Activated naive CD4-positive, alpha-beta T cell treated with anti-CD3 and anti-CD28 coated beads, Interleukin-2, amount 50 U/mL, for 16 hours (primary cell): ENCODE measurements at places on chromosomes 4 and X.
A peak's percentile ranks its signal among the peaks of the same experiment; 100 is the strongest.

GRCh38 chrX:153387345-153387744 lies 13.8 kb downstream of the PNMA6E start:
- no peak for DNase-seq

DNA sequence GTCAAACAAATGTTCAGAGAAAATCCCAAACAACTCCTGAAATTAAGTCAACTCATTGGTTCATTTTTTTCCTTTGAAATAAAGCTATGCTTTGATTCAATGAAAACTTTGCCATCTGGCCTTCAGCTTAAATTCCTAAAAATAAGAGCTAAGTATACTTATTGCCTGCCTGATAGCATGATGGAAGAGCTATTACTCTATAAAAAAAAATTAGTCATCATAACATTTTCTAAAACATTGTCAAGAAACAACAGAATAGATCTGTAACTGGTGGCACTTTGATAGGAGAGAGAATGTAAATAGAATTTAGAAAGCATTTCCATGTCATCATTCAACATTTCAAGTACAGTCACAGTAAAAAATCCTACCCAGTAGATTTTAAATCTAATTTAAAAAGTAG lies 136.6 kb downstream of the CORIN start:
- DNase-seq: no peak

DNA sequence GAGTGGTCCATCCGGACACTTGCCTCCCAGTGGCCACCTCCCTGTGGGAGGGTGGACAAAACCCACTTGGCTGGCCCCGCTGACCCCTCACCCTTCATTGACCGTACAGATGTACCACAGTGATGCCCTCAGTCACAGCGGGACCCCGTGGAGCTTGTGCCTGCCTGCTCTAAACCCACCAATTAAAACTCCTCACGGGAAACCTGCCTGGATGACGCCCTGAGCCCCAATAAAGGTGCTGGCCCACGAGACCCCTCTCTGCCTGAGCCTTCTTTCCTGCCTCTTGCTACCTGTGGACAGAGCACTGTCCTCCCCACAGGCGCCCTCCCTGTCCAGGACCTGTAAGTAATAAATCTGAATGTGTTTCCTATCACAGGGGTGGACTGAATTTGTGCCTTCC lies 32.9 kb downstream of the RNF212 start:
- no peak for DNase-seq

GRCh38 chrX:137212078-137212632 lies 178.4 kb upstream of the GPR101 start:
- no peak for DNase-seq

GRCh38 chr4:8558080-8558960 lies 21.9 kb upstream of the GPR78 start:
- DNase-seq: no peak

DNA sequence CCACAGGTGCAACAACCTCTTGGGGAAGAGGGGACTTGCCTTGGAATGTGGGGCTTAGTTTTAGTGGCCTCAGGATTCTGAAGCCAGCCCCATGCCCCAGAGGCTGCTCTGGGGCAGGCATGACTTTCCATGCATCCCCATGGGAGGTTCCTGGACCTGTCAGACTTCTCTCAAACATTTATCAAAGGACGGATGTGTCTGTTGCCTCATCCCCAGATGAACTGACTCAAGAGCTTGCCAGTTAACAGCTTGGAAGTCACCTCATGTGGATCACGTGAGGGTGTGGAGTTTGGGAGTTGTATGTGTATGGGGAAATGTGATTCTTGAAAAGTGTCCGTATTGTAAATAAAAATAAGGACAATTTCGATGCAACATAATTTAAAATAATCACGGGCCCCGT lies 341.5 kb downstream of the ARHGAP10 start:
- no peak for DNase-seq

DNA sequence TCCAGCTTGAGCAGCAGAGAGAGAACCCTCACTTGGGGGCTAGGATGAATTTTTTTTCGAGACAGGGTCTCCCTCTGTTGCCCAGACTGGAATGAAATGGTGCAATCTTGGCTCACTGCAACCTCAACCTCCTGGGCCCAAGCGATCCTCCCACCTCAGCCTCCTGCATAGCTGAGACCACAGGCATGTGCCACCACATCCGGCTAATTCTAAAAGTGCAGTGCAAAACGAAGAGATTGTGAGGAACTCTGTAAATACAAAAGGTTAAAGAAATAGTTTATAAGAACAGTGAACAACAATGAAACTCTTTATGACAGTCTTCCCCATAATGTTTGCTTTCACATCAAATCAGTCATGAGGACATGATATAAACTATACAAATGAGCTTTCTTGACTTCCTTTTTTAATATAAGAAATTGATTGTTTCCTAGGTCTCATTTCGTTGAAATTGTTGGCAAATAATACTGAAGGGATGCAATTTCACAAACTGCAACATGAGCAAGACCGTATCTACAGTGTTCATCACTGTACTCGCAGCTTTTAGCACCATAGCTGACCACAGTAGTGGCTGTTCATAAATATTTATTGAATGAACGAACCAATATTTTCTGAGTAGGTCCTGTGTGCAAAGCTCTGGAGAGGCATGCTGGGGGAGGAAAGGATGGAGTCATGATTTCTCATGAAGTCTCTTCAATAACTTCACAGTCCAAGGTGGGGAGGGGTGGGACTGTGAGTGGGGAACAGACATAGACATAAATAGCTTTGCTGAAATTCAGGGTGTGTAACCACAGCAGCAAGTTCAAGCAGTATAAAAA lies 116.1 kb downstream of the SHROOM3 start:
- no peak for DNase-seq

DNA sequence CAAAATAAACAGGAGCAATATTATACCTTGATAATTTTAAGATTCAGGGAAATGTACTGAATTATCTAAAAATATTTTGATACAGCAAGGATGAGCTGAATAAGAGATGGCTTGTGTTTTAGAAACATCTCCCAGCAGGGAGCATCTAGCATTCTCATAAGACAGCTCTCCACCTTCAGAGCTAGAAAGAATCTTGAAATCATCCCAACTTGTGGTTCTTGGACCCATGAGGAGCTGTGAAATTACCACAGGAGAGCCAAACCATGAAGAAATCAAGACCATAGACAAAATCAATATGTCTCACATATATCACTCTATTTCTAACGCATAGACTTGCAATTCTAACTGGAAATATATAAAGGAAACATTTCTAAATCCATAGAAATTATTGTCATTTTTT lies 210.6 kb upstream of the DKK2 start:
- no peak for DNase-seq

DNA sequence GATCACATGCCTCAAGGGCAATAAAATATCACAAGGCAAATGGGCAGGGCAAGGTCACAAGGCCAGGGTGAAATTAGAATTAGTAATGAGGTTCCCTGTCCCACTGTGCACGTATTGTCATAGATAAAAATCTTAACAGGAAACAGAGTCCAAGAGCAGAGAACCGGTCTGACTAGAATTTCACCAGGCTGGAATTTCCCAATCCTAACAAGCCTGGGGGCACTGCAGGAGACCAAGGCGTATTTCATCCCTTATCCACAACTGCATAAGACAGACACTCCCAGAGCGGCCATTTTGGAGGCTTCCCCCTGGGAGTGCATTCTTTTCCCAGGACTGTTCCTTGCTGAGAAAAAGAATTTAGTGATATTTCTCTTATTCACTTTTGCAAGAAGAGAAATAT lies 25.9 kb upstream of the PRDM5 start:
- no peak for DNase-seq

GRCh38 chr4:189128341-189128740 lies 812.3 kb upstream of the FRG1 start:
- DNase-seq: no peak

DNA sequence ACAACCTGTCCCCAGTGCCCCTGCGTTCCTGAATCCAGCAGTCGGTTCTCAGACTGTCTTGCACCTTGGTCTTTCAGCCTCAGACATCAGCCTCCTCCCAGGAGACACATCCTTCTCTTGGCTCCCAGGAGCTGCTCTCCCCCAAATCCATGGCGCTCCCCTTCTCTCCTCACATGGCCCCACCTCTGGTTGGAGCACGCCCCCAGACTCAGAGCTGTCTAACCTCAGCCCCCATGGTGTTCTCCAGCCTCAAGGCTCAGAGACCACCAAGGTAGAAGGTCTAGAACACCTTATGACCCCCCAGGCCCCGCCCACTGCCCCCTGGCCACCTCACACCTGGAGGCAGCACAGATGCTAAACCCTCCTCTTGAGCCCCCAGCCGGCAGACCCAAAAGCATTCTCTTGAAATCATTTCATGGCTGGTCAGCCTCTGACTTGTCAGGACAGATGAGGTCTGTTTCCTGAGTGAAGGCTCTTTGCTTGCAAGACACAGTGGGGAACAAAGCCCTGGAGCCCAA lies 47.9 kb downstream of the ADRA2C start:
- DNase-seq: no peak

- no peak for DNase-seq
These were observed 311.8 kb upstream of the SMIM31 start for GRCh38 chr4:164442180-164442579.

DNA sequence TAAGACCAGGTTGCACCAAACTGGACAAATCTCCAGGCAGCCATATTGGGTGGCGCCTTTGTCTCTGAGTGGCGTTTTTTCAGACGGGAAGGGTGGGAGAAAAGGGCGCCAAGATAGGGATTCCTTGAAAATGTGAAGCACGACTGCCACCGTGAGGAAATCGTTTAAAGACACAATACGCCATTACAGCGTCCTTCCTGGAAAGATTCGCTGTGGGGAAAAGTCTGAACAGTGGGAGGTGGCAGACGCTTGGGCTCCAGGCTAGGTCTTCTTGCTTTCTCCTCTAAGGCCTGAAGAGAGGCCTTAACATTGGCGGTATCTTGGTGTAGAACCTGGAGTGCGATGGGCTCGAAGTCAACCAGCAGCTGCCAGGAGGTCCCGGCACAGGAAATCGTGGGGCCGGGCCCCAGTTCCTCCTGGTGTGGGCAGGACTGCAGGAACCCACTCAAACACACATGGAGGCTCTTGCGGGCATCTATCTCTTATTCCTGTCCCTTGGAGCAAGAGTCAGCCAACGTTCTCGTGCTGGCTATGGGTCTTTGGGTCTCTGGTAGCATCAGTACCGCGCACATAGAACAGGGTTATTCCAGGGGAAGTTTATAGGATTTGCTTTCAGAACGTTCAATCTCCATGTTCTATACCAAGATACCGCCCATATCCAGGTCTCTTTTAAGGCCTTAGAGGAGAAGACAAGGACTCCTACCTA lies 208.8 kb downstream of the OR13H1 start:
- DNase-seq: no peak

GRCh38 chr4:86043755-86044592 lies 315.9 kb downstream of the MAPK10 start:
- no peak for DNase-seq

DNA sequence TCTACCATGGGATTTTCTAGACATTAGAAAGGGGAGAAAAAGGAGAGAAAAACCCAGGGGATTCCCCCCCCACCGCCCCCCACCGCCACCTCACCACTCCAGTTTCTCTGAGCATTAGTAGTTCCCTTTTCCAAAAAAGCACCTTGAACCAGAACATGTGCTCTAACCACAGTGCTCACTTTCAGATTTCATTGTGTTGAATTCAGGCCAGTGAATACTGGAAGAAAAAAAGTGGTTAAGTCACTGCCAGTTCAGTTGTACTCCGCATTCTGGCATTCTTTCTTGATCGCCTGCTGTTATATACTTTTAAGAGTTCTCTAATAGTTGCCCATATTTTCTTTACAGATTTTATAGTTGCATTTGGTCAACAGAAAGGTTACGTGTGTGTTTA lies 40.9 kb downstream of the JADE3 start:
- no peak for DNase-seq

DNA sequence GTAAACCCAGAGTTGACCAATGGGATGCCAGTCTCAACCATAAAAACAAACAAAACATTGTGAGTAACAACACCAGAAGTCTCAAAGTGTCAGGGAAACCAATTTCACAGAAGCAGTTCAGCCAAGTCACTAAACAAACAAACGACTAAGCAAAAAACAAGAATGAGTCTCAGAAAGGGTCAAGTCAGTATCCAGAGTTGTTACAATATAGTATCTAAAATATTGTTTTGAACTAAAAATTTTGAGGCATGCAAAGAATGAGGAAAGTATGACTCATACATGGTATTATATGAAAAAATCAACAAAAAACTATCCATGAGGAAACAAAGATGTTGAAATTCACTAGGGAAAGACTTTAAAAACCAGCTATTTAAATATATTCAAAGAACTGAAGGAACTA lies 70.6 kb downstream of the AR start:
- no peak for DNase-seq

GRCh38 chr4:14149176-14150053 lies 521.9 kb upstream of the BOD1L1 start:
- no peak for DNase-seq

- DNase-seq: no peak
These were observed 35.1 kb downstream of the SH3KBP1 start for GRCh38 chrX:19852014-19853005.

- DNase-seq: peak; percentile 44
These were observed 80.2 kb upstream of the CBLL2 start for GRCh38 chrX:22192419-22193060.

GRCh38 chr4:187577941-187578480 lies 417.6 kb upstream of the ZFP42 start:
- no peak for DNase-seq

DNA sequence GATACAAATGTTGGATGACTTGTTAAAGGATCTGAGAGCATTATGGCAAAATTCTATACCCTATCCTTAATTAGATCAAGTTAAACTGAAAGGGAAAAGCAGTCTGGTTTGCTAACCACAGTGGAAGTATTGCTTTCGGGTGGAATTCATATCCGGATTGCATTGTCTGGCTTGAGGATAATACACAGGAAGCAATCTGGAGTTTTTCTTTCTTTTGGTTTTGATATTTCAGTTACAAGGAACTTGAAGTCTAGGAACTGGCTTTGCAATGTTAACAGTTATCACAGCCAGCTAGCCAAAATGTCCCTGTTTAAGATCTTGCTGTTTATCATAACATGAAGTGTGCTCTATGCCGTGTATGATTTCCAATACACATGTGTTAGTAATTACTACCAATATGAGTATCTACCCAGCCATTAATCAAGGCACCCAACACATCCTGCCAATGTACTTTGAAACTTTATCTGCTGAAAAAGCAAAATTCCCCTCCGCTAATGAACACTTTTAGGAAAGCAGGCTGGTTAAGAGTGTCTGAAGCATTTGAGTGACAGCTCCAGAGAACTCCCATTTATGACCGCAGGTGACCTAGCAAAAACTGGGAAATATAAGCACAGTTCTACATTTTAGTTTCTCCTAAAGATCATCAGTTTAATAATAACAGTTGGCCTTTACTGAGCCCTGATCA lies 146.4 kb downstream of the PALLD start:
- no peak for DNase-seq

GRCh38 chr4:82017680-82018079 lies 356.1 kb downstream of the HNRNPD start:
- no peak for DNase-seq

- no peak for DNase-seq
These were observed 167.3 kb downstream of the ACTRT1 start for GRCh38 chrX:127884921-127885320.

GRCh38 chr4:40349561-40350198 lies 14.5 kb downstream of the CHRNA9 start:
- DNase-seq: no peak

GRCh38 chrX:132631579-132632232 lies 142.9 kb upstream of the MBNL3 start:
- no peak for DNase-seq
